ENCODE measurements at places on chromosomes 5 and 9.

DNA sequence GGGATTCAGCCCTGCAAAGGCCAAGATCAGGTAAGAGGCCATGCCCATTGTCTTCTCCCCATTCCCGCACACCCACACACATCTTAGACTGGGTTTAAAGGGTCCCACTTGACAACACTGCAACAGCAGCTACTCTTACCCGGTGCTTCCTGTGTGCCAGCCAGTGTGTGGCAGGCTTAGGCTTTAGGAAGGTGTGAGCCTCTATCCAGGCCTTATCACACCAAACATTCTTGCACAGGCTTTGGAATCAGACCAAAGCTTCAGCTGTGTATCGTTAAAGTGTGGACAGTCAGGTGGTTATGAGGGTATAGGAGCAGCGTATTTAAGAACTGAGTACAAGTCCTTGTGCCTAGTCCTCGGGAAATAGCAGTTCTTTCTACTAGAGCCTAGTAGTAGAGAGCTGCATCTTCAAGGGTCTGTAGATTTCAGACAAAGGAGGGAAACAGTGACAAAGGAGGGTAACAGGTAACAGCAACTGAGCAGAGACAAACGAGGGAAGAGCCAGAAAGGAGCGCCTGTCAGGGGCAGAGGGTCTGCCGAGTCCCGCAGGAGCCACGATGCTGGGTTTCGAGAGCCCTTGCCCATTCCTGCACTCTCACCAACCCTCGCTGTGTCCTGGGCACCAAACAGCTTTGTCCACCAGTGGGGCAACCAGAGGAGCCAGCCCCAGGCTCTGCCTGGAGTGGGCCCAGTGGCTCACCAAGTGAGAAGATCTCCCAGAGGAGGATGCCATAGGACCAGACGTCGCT lies 30.9 kb downstream of the CSF1R start:
- no peak for DNase-seq

- DNase-seq: no peak
Measured at GRCh38 chr5:179180921-179181645, 120.9 kb downstream of the ZNF354C start.

DNA sequence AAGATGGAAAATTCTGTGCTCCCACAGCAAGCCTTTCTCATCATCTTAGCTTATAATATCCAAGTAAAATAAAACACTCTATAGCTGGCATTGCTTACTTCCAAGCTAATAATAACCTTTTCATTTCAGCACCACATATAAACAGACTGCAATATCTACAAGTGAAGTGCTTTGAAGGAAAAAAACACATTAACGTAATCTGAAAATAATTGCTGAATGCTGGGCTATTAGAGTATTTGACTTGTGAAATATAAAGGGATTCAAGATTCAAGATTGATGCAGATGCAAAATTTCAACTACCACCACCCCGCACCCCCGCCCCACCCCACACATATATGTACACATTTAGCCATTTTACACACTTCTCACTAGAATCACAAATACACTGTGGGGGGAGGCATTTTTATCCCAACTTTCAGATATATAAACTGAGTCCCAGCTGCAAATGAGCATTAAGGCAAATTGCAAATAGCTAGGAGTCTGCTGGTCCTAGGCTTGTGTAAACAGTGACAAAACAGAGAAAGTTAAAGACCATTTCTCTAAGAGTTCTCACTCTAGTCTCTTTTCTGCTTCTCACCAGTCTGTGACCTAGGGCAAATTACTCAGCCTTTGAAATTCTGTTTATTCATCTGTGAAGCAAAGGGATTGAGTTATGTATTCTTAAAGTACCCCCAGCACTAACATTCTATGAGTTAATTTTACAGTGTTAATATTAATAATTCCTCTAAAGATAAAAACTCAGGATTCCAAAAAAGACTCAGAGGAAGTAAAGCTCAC lies 489.4 kb downstream of the PRELID2 start:
- DNase-seq: no peak

DNA sequence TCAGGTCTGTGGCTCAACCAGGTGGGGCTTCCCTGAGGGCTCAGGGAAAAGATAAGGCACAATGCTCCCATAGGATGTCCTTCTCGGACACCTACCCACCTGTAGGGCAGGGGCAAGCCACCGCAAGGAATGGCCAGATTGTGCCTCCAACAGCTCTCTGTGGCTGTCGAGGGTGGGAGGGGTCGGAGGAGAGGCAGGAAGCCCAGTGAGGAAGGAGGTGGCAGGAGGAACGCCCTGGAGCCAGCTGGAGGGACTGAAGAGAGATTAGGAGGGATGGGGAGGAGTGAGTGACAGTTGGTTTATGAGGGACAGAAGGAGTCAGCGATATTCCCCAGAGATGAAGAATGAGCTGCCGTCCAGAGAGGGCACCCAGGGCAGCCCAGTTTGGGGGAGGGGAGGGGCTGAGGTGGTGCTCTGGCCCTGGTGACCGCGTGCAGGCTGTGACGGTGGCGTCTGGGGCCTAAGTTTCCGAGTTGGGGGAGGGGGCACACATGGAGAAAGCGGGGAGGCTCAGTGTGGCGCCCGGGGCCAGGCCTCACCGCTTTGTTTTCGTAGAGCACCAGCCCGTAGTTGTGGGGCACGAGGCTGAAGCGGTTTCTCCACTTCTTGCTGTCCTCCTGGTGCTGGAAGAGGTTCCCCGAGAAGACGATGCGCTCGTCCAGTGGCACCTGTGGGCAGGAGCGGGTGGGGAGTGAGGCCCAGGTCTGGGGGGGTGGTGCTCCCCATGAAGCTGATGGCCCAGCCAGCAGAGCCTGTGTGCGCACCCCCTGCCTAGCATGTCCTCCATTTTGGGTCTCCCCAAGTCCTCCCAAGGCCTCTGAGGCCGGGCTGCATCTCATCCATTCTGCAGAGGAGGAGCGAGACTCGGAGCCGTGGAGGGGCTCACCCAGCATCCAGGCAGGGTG lies 75.6 kb downstream of the LRSAM1 start:
- no peak for DNase-seq

GRCh38 chr5:96901841-96902240 lies 25.5 kb downstream of the ERAP2 start:
- DNase-seq: no peak

DNA sequence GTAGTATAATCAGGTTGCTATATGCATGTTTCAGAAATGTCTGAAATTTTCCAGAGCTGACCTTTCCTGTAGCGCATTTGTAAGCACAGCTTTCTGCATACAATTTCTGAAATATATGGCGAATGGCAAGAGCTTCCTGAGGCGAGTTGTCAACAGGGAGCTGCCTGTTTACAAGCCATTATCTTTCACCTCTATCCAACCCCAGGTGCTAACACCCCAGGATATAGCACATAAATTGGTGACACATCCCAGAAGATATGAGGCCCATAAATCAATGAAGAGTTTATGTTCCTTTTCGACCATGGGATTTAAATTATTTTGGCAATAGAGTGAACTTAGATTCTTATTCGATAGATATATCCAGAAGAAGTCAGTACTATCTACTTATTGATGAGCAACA lies 379.8 kb downstream of the KDM4C start:
- DNase-seq: no peak

GRCh38 chr9:94725293-94725692 lies 1.2 kb upstream of the AOPEP start:
- no peak for DNase-seq

- peak; percentile 68 for DNase-seq
Measured at GRCh38 chr5:159094745-159095144, 5.0 kb downstream of the EBF1 start.

GRCh38 chr9:133066181-133066983 lies 4.6 kb downstream of the CEL start:
- no peak for DNase-seq

DNA sequence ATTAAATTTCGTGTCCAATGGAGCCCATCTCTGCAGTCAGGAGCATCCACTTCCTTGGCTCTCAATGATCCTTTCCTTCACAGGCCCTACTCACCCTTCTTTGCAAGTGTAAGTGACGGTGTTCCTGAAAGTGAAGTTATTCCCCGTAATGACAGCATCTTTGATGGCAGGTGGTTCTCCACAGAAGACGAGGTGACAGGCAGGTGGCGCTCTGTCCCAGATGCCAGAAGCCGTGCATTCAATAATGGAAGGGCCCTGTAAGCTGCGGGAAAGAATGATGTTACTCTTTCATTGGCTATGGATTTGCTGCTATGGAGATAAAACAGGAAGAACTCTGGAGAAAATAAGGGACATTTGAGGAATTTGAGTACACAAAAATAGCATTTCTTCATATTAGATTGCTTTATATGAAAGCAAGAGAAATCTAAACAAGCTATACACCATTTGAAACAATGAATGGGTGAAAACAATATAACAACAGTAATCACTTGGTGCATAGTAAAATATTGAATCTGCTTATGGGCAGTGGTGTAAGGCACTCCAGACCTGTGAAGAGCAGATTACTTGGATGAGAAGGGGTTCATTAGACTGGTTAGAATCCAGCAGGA lies 89.9 kb upstream of the TXNDC8 start:
- peak; percentile 41 for DNase-seq

- DNase-seq: no peak
Measured at GRCh38 chr5:143360755-143361154, 42.7 kb downstream of the NR3C1 start.

- DNase-seq: peak; percentile 23
Measured at GRCh38 chr5:73945505-73945904, 319.5 kb downstream of the ARHGEF28 start.

- no peak for DNase-seq
Measured at GRCh38 chr5:32130865-32131264, 43.3 kb downstream of the GOLPH3 start.

GRCh38 chr9:33458444-33458843 lies 11.1 kb upstream of the AQP3 start:
- peak; percentile 63 for DNase-seq

GRCh38 chr9:130306823-130307666 lies 41.5 kb downstream of the HMCN2 start:
- DNase-seq: no peak

- no peak for DNase-seq
Measured at GRCh38 chr5:1831677-1832313, 30.6 kb downstream of the NDUFS6 start.

DNA sequence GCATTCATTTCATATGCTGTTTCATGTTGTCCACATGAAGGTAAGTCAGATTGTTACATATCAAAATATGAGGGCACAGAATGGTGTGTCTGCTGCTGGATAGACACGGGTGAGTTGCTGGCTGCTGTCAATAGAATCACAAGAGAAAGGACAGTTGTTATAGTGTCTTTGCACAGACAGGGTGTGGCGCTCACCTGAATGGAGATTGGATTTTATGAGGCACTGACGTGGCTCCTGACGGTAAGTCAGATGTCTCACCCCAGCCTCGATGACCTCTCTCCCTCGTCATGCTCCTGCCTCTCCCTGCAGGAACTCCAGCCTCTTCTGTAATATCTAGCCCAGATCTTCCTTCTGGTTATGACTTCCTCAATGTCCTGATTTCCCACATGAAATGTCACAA lies 75.4 kb upstream of the SELENOP start:
- DNase-seq: no peak

Data from stimulated activated naive CD8-positive, alpha-beta T cell treated with anti-CD3 and anti-CD28 coated beads, Interleukin-15, Interleukin-2, amounts not matched to agents 100 U/mL and 50 U/mL, for 24 hours (primary cell).